ENCODE measurements at places on chromosomes 3 and 15. TPM values are rescaled to one million over a fixed set of nuclear protein-coding genes. Genes with fewer than 3 reads are reported as not detected.

Gene ZMAT3
- polyA plus RNA-seq, result 9.2 TPM

Gene RASL12
- polyA plus RNA-seq, result not detected

Gene SFMBT1
- polyA plus RNA-seq, result 17.8 TPM

Gene CHRFAM7A
- not detected for polyA plus RNA-seq

Gene RPL22L1
- polyA plus RNA-seq, result 86.6 TPM

Gene GNAT1
- polyA plus RNA-seq, result not detected

Gene RTP4
- polyA plus RNA-seq, result 5.9 TPM

Gene MESD
- polyA plus RNA-seq, result 21.9 TPM

Gene MYLK
- polyA plus RNA-seq, result 2.4 TPM

Gene FBXO40
- 0.18 TPM for polyA plus RNA-seq

Gene PAK6
- not detected for polyA plus RNA-seq

Gene CAMK2N2
- polyA plus RNA-seq, result not detected

Gene SYNPR
- polyA plus RNA-seq, result not detected

Gene TTC21A
- polyA plus RNA-seq, result 5.5 TPM

Gene SSR3
- polyA plus RNA-seq, result 115 TPM

Gene EPHA6
- not detected for polyA plus RNA-seq

Gene EIF5A2
- polyA plus RNA-seq, result 5.9 TPM

Gene CCDC39
- polyA plus RNA-seq, result not detected

Gene PIERCE2
- polyA plus RNA-seq, result 2.2 TPM

Gene AADACL2
- not detected for polyA plus RNA-seq

Gene RTP3
- polyA plus RNA-seq, result not detected

Gene GABRR3
- polyA plus RNA-seq, result not detected

Gene ADAMTSL3
- not detected for polyA plus RNA-seq

Gene SPESP1
- 1.3 TPM for polyA plus RNA-seq

Gene GPR27
- 0.11 TPM for polyA plus RNA-seq

Gene CD96
- 84.7 TPM for polyA plus RNA-seq

Gene GRK7
- polyA plus RNA-seq, result not detected

Gene TGM4
- 0.06 TPM for polyA plus RNA-seq

Gene TPRA1
- polyA plus RNA-seq, result 23.7 TPM

Gene EFHB
- 1.0 TPM for polyA plus RNA-seq

Gene SLC51A
- polyA plus RNA-seq, result 0.90 TPM

Gene CCR5
- not detected for polyA plus RNA-seq

Gene SH3GL3
- polyA plus RNA-seq, result not detected

Gene GOLGA6L10
- polyA plus RNA-seq, result 0.19 TPM

Gene MORC1
- not detected for polyA plus RNA-seq

Gene ZMYND10
- polyA plus RNA-seq, result not detected

Gene C2CD4A
- not detected for polyA plus RNA-seq

Gene SCG5
- polyA plus RNA-seq, result not detected

Gene NMB
- polyA plus RNA-seq, result 5.1 TPM

Gene STARD9
- polyA plus RNA-seq, result 0.60 TPM

Gene INKA1
- 35.5 TPM for polyA plus RNA-seq

Gene TNFSF10
- 33.5 TPM for polyA plus RNA-seq

Gene SCAANT1
- polyA plus RNA-seq, result not detected

Gene CRELD1
- 17.7 TPM for polyA plus RNA-seq

Gene TTLL13
- 0.08 TPM for polyA plus RNA-seq

Gene LRTM1
- polyA plus RNA-seq, result not detected

Gene SEC62
- polyA plus RNA-seq, result 273 TPM

Gene AADAC
- polyA plus RNA-seq, result not detected

Gene LMOD3
- polyA plus RNA-seq, result not detected

Gene IMPG2
- 0.05 TPM for polyA plus RNA-seq

Gene ITIH1
- polyA plus RNA-seq, result not detected

Gene POTEB3
- polyA plus RNA-seq, result not detected

Gene MAP2K1
- 39.7 TPM for polyA plus RNA-seq

Gene SLC9A9
- polyA plus RNA-seq, result 9.1 TPM

Gene DNAH12
- not detected for polyA plus RNA-seq

Gene WDR73
- polyA plus RNA-seq, result 16.4 TPM

Gene IRAK2
- 8.4 TPM for polyA plus RNA-seq

Gene GRIP2
- polyA plus RNA-seq, result not detected

Measured in IgD-negative memory B cell (primary cell).